Activated naive CD4-positive, alpha-beta T cell treated with anti-CD3 and anti-CD28 coated beads, Interleukin-2, amount 10 ng/mL, durations not matched to agents 7 days and 5 days (primary cell): ENCODE measurements at places on chromosomes 13 and 19.

DNA sequence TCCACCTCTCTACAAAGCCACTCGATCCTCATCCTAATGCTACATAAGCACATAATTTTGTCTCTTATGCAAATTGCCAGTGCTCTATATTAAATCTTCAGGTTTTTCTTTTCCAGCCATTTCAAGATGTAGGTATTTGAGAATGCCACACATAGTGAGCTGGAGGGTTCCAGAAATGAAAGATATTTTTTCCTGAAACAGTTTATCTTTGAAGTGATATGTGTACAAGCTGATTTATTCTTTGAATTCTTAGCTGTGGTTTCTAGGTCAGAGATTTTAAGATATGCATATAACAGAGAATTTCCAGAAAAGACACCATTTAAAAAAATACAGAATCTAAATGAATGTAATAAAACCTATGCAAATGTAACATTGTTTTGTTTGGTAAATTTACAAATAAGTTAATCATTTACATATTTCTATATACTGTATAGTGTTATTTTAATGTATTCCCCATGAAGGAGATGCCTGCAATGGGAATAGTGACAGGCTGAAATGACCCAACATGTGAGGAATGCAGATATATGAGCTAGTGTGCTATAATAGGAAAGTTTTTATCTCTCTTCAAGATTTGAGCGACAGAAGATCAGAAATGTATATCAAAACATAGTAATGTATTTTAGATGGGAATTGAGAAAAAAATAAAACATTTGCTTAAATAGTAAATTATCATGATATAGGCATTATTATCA is 570.2 kb downstream of the SLITRK1 start:
- H3K27ac ChIP-seq = no peak overlapping the region
- H3K27me3 ChIP-seq = no peaks in the 10 kb centered on the region
- no peak overlapping the region for H3K4me3 ChIP-seq
- DNase-seq = no peak
- H3K4me1 ChIP-seq = no peaks in the 10 kb centered on the region

DNA sequence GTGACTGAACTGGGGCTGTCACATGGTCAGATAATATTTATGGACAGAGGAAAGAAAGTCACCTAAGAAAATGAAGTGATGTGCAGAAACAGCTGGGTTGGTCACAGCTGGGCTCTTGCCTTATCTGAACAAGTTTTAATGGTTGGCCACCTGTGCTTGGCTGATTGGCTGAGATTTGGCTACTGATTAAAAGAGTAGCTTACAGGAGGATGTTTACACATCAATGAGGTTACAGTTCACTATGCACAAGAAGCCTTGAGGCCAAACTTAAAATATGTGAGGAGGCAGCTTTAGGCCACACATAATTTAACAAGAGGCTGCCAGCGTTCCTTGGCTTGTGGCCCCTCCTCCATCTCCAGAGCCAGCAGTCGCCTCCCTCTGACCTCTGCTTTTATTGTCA is 99.2 kb upstream of the C1QTNF9B start:
- no peak for DNase-seq
- H3K27ac ChIP-seq = no peak overlapping the region
- peaks cover 2% of the 10 kb centered on the region for H3K36me3 ChIP-seq
- peaks cover 11% of the 10 kb centered on the region for H3K4me1 ChIP-seq
- H3K27me3 ChIP-seq = peaks cover 4% of the 10 kb centered on the region

DNA sequence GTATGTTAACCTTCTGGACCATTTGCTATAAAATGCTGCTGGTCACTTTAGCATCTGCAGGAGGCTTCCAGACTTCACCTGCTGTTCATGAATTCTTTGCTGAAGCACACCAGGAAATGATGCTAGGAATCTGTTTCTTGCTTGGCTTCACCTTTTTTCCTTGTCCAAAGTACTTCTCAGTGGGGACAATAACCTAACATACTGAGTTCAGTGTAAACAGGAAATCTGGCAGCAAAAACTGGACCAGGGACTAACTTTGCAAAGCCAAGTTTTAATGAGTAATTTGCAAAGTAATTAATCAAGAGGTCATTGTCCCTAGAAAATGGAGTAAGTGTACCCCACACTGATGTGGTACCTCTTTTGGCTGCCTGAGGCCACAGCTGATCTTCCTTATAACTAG is 128.4 kb downstream of the RXFP2 start:
- no peak overlapping the region for H3K27ac ChIP-seq
- no peak overlapping the region for H3K4me3 ChIP-seq
- no peaks in the 10 kb centered on the region for H3K4me1 ChIP-seq
- H3K36me3 ChIP-seq = no peaks in the 10 kb centered on the region

DNA sequence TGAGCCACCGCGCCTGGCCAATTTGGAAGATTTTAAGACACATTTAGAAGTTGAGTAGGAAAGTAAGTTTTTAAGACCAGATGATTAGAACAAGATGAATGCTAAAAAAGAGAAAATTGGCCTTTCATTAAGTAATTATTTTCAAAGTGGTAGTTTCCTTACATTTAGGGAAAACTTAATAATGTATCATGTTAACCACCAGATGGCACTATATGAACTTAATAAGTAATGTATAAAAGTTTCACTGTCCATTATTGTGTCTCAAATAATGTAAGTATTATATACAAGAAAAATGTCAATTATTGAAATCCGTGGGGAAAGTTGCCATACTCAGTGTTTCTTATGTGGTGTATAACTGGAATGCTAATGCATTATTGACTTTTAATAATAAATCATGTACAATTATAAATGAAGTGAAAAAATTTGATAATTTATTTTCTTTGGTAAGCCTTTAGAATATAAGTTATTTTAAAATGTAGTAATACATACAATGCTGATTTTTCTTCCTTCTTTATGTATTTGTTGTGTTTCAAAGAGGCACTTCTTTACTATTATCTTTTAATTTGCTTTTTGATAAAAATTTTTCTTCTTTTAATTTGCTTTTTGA is 29.2 kb downstream of the COG6 start:
- H3K36me3 ChIP-seq = peaks cover 26% of the 10 kb centered on the region
- DNase-seq = no peak
- peaks cover 17% of the 10 kb centered on the region for H3K4me1 ChIP-seq
- no peak overlapping the region for H3K27ac ChIP-seq
- no peaks in the 10 kb centered on the region for H3K27me3 ChIP-seq

GRCh38 chr13:35694031-35694430 is 217.5 kb upstream of the MAB21L1 start:
- no peak overlapping the region for H3K27ac ChIP-seq
- H3K4me3 ChIP-seq = no peak overlapping the region
- DNase-seq = no peak
- no peaks in the 10 kb centered on the region for H3K4me1 ChIP-seq
- H3K36me3 ChIP-seq = no peaks in the 10 kb centered on the region
- no peaks in the 10 kb centered on the region for H3K27me3 ChIP-seq

- peak overlapping the region; percentile 82 for H3K4me3 ChIP-seq
- peaks cover 3% of the 10 kb centered on the region for H3K36me3 ChIP-seq
- peak overlapping the region; percentile 98 for H3K27ac ChIP-seq
These were observed 6.4 kb downstream of the KLF16 start for GRCh38 chr19:1856698-1857603.

- no peak for DNase-seq
- no peaks in the 10 kb centered on the region for H3K4me1 ChIP-seq
- H3K27me3 ChIP-seq = no peaks in the 10 kb centered on the region
- H3K27ac ChIP-seq = no peak overlapping the region
- no peaks in the 10 kb centered on the region for H3K36me3 ChIP-seq
- no peak overlapping the region for H3K4me3 ChIP-seq
These were observed 476.1 kb downstream of the TDRD3 start for GRCh38 chr13:60873116-60873515.

DNA sequence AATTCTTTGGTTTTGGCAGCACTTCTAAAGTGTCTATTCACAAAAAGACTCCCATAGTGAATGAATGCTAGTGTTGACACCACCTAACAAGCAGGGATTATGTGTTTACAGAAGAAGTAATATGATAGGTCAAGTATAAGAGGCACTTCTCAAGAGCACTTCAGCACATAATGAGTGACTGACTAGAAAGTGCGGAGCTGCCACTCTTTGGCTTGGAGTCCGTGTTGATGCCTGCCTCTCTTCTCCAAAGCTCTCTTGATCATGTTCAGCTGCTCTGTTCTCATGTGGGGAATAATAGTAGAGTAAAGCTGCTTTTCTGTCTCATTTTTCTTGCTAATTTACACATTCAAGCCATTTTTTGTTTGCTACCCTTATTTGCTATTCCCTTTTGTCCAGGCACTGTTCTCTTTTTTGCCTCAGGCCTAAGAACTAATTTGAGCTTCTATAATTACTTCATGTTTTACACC is 22.7 kb upstream of the MAB21L1 start:
- DNase-seq = no peak
- H3K27me3 ChIP-seq = no peaks in the 10 kb centered on the region
- H3K4me3 ChIP-seq = no peak overlapping the region
- H3K27ac ChIP-seq = no peak overlapping the region

DNA sequence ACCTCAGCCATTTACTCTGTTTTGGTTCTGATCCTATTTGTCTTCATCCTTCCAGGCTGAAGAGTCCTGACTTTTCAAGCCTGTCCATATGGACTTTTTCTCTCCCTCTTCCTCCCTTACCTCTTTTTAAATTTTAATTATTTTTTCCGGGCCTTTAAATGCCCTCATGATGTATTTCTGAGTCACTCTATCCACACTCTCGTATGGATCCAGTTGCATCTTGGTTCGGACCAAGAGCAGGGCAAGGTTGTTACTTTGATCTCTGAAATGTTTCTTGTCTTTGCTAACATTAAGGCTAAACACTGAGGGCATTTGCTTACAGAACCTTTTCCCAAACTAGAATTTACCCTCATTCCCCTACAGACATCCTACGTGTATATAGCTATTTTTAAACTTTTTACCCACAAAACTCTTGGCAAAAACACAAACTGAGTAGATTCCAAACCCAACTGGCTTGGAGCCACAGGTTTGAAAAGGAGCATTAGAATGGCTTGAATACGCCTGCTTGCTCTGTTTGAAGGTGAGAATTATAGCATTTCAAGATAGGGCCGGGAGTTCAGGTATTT is 47.4 kb upstream of the SERPINE3 start:
- no peak overlapping the region for H3K27ac ChIP-seq
- H3K27me3 ChIP-seq = peaks cover 15% of the 10 kb centered on the region
- H3K4me3 ChIP-seq = no peak overlapping the region
- no peak for DNase-seq

DNA sequence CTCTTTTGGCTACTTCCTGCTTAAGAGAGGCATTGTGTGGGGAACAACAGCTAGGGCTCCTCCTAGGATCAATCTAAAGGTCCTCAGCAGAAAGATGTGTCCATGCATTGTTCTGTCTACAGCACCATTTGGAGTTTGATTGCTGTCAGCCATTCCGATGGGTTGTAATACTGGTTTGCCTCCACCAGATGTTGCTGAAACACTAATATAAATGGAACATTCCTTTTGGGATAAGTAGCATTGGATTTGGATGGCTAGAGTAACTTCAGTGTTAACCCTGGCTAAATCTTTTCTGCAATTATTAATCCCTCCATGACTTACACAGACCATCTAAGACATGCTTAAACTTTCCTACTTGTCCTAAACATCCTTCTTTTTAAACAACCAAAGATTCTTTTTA is 104.2 kb downstream of the TDRD3 start:
- H3K27me3 ChIP-seq = no peaks in the 10 kb centered on the region
- no peaks in the 10 kb centered on the region for H3K4me1 ChIP-seq
- H3K4me3 ChIP-seq = no peak overlapping the region
- DNase-seq = no peak

GRCh38 chr19:46495786-46496099 is at the start of gene PNMA8B:
TSS of gene PNMA8B (minus strand) at chr19:46495867. CDS start at chr19:46495465, 402 bp downstream.
- peak within 1 kb of the TSS; percentile 70 for H3K4me3 ChIP-seq
- peak; percentile 57 for DNase-seq
- peaks cover 94% of the 10 kb centered on the region for H3K27me3 ChIP-seq
- peaks cover 22% of the 10 kb centered on the region for H3K4me1 ChIP-seq
- H3K36me3 ChIP-seq = peaks cover 5% of the 10 kb centered on the region

- no peak overlapping the region for H3K27ac ChIP-seq
- no peak overlapping the region for H3K4me3 ChIP-seq
- H3K36me3 ChIP-seq = no peaks in the 10 kb centered on the region
- no peak for DNase-seq
- H3K27me3 ChIP-seq = peaks cover 14% of the 10 kb centered on the region
These were observed 22.3 kb upstream of the ZDHHC20 start for GRCh38 chr13:21481359-21481758.

DNA sequence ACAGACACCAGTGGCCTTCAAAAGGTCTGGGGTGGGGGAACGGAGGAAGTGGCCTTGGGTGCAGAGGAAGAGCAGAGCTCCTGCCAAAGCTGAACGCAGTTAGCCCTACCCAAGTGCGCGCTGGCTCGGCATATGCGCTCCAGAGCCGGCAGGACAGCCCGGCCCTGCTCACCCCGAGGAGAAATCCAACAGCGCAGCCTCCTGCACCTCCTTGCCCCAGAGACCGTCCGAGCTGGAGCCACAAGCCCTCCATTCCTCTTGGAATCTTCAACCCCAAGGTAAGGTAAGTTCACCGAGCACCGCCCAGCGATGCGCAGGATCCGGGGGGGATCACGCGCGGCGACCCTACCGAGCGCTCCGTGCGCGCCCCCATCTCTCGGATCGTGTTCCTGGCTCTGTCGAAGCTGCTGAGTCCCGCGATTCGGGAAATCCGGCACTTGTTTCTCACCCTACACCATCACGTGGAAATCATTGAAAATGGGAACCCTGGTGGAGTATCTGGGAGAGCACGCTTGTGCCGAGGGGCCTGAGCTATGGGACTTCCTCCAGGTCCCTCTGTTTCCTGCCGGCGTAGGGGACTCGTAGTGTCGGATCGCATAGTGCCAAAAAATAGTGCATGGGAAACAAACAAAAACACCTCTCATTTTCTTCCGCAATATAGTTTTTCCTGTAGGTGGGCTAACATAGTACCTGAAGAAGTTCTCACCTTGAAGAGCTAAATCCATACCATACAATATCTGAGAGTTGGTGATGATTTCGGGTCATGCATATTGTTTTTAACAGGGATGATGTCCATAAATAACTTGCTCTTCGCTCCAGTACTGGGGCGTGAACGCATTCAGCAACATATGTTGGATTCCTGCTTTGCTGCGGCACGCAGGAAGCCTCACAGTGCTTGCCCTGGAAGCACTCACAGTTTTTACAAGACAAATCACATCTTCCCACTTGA is 9.3 kb downstream of the PDX1 start:
- peaks cover 1% of the 10 kb centered on the region for H3K36me3 ChIP-seq
- H3K27me3 ChIP-seq = peaks cover 88% of the 10 kb centered on the region
- peak overlapping the region; percentile 11 for H3K27ac ChIP-seq
- no peak overlapping the region for H3K4me3 ChIP-seq

- no peak for DNase-seq
- H3K27ac ChIP-seq = no peak overlapping the region
- H3K27me3 ChIP-seq = no peaks in the 10 kb centered on the region
- H3K36me3 ChIP-seq = no peaks in the 10 kb centered on the region
These were observed 44.8 kb upstream of the ARGLU1 start for GRCh38 chr13:106612688-106613087.

GRCh38 chr13:45278096-45278645 is 62.8 kb downstream of the TPT1 start:
- no peaks in the 10 kb centered on the region for H3K27me3 ChIP-seq
- H3K27ac ChIP-seq = no peak overlapping the region
- DNase-seq = no peak

GRCh38 chr13:54424344-54424743 is 1395.7 kb downstream of the OLFM4 start:
- no peaks in the 10 kb centered on the region for H3K4me1 ChIP-seq
- no peaks in the 10 kb centered on the region for H3K36me3 ChIP-seq
- no peak overlapping the region for H3K4me3 ChIP-seq
